ENCODE measurements at places on chromosomes 12 and 14.

- peak; percentile 9 for DNase-seq
Measured at GRCh38 chr12:75944097-75944904, 87.3 kb downstream of the PHLDA1 start.

DNA sequence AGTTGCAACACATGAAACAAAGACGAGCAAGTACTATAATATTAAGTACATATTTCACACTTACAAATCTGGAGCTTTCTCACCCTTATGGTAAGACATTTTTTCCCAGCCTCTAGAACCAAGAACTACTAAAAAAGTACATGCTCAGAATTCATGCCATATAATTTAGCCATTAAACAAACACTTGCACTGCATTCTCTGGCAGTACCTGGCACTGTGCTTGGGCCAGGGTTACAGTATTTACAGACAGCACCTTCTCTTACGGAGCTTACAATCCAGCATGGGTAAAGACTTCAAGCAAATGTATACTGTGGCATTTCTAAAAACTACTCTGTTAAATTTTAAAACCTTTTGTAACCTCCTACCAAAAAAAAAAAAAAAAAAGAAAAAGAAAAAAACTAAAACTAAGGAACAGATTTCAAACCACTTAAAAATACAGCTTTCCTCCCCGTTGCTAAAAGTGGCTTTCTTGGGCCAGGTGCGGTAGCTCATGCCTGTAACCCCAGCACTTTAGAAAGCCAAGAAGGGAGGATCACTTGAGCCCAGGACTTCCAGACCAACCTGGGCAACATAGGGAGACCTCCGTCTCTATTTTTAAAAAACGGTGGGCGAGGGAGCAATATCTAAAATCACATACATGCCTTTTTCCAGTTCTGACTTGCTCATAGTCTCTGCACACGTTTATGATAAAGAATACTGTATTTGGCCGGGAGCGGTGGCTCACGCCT lies 956 bp downstream of the GNPTAB start:
- DNase-seq, result peak; percentile 5

- DNase-seq, result no peak
Measured at GRCh38 chr12:100404769-100405407, 48.0 kb downstream of the SLC17A8 start.

DNA sequence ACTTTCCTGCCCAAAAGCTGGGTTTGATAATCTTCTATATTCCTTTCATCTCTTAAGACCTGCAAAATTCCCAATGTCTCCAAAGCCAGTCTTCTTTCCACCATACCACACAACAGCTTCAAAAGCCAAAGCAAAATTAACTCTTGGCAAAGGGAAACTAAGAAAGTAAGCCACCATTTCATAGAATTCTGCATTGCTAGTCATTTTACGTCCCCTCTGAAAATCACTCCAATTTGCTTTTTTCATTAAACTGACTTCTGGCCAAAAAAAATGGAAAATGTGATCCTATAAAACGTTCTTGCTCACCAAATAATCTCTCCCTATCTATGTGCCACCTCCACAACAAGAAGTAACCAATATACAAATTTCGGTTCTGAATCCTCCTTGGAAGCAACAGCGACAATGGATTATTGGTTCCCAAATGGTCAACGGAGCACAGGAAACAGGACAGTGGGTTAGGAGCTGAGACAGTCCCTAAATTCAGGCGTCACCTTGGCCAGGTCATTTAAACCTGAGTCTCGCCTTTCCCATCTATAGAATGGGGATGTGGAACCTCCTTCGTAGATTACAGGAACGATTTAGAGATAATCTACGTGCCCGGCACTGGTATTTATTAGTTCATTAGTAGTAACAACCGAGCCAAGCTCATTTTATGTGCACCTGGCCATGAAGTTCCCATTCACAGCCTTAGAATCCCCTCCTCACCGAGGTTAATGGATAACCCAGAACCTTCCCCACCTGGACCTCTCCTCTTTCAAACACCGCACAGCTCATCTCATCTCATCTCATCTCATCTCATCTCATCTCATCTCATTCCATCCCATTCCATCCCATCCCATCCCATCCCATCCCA lies 1.2 kb downstream of the NT5DC3 start:
- no peak for DNase-seq

GRCh38 chr14:32345311-32345791 lies 16.3 kb downstream of the AKAP6 start:
- no peak for DNase-seq

DNA sequence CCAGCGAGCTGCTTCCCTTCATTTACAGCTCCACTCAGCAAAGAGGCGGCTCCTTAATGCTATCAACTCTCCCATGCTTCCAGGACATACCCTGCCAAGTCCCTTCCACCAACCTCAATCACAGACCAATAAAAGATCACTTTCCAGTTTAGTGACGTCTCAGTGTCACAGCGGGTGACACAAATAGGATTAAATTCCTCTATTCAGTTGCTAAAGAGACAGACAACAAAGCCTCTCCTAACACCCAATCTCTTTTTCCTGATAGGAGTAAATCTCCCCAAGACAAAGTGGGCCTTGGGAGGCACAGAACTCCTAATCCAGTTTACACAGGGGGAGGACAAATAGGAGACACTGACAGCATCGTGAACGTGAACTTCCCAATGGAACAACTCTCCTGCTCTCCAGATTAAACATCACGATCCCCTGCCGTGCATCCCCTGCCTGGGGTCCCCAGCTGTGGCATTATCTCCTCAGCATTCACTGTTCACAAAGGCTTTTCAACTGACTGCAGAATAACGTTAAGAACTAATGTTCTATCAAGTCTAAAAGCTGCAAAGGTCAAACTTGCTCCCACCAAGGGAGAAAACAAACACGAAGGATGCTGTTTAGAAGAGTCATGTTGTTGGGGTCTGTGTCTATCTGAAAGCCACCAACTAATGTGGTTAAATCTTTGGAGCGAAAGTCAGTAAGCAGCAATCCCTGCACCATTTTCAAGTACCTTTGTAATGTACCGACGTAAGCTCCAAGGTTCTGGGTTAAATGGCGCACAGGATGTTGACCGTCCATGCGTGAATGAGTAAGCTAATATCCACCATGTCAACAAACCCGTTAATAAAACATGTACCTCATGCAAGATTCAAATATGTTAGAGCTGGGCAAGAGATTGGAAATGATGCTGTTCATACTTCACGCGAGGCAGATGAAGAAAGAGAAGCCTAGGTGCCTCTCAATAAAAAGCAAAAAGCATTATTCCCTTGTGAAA lies 31.5 kb downstream of the TMEM132D start:
- no peak for DNase-seq

DNA sequence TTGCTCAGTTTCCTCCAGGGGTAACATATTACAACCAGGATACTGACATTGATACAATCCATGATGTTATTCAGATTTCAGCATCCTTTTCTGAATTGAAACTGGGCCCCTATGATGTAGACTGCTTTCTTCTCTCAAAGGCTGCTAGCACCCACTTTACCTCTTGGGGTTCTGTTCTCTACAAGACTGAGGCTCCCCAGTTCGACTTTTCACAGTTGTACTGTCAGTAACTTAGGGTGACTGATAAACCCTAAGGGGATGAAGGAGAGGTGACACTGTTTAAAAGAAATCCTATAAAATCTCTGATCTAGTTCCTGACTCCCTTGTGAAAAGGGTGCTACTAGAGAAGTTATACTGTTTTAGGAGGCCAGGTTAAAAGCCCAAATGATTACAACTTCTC lies 818 bp downstream of the VPS33A start:
- no peak for DNase-seq
